Activated B cell treated with CpG ODN at 0.5 μM for 24 hours (primary cell): ENCODE measurements at places on chromosomes 2 and 18. TPM values are rescaled to one million over a fixed set of nuclear protein-coding genes. Genes with fewer than 3 reads are reported as not detected.

DNA sequence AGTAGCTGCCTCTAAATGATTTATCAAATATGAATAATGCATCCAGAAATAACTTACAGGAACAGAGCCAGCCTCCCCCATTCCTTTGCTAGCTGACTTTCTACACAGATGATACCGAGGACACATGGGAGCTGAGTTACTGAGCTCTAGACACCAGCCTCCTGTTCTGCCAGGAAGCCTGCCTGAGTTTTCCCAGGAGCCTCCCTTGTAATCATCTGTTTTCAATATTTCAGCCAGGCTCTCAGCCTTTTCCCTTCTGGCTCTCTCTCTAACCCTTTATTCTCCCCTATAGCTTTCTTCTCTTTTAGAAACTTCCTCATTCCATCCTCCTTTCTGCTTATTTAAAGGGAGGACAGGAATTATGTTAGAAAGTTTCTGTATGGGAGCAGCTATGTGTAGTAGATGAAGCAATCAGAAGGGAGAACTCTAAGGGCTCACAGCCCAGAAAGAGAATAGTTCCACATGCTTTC lies 911.6 kb downstream of the TDRD15 start:
- no peak for DNase-seq

- DNase-seq: no peak
These were observed 145.5 kb downstream of the CYP26B1 start for GRCh38 chr2:72001937-72002690.

GRCh38 chr18:23884681-23885375 lies 129.7 kb upstream of the TTC39C start:
- DNase-seq: no peak

GRCh38 chr18:9902832-9903231 lies 11.0 kb upstream of the VAPA start:
- DNase-seq: no peak

DNA sequence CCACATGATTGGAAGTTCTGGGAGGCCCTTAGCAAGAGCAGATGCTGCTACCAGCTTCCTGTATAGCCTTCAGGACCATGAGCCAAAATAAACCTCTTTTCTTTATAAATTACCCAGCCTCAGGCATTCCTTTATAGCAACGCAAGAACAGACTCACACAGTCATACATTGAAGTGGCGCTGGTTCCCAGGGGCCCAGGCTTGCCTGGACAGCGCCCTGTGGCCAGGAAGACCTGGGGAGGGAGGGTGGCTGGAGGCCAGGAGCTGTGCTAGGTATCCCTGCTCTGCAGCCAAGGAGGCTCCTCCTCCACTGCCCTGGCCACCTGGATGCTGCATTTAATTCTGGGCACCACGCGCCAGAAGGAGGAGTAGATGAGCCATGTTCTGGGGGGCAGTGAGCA lies 98.1 kb downstream of the AGAP1 start:
- DNase-seq: no peak

PPP4R1 gene
- total RNA-seq: 48.1 and 51.3 TPM in 2 replicates

GRCh38 chr18:8705238-8705960 lies at the start of gene MTCL1:
MTCL1 (plus strand) TSS chr18:8705556; CDS start chr18:8705661, 105 bp downstream.
- no peak for DNase-seq

STPG4 gene
- 0.60 and 1.0 TPM in 2 replicates for total RNA-seq

DNA sequence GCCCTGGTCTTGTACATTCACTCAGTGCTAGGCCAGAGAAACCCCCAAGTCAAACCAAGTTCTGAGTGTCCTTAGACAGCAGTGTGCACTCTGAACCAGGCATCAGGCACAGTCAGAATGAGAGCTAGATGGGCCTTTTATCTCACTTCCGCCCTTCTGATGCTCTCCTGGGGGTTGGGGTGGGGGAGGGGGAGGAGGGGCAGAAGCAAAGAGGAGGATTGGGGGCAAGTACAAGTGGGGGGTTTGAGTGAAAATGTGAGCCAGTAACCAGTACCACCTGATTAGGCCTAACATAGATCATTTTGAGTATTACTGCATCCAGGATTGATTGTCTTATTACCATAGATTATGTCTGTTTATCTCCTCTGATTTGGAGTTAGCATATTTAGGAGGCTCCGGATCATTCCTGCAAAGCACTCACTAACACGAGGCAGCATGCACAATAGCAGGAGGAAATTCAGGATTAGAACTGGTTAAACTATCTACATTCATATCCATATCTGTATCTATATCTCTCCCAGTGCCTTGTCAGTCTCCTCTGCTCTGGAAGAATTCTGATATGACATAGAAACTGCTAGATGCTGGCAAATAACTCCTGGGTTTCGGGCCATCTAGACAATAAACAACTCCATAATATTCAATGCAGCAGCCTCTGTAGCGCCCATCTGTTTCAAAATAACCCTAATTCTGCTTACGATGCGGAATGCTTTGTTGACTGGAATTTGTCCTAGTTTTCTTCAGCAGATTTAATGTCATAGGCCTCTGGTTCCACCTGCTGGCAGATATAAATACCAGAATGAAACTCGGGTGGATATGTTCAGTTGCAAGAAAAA lies 149.1 kb downstream of the RHBDD1 start:
- DNase-seq: no peak

- no peak for DNase-seq
These were observed 69.6 kb upstream of the RND3 start for GRCh38 chr2:150557020-150557600.

DNA sequence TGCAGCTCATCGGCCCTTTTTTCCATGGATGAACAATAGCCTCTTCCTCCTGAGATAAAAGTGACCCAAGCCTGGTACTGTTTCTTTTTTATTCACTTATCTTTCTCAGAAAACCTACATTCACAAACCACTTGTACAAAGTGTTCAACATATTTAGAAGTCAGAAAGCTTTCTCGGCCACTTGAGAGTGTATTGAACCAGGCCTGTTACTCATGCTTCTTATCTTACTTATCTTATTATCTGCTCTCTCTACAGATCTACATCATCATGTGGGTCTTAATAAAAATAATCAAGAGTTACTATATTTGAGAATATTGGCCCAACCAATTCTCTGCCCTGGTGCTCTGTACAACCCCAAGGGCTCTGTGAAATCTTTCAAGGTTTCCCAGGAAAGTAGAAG lies 242.1 kb downstream of the MREG start:
- DNase-seq: no peak

GRCh38 chr2:39304200-39304599 lies 60.4 kb upstream of the CDKL4 start:
- no peak for DNase-seq

DNA sequence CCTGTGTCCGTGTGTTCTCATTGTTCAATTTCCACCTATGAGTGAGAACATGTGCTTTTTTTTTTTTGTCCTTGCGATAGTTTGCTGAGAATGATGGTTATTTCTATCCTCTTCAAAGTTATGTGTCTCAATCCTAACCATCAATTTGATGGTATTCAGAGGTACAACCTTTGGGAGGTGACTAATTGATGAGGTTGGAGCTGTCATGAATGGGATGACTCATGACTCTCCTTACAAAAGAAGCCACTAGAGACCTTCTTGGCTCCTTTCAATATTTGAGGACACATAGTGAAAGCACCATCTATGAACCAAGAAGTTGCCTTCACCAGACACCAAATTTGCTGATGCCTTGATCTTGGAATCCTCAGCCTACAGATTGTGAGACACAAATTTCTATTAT lies 677.1 kb upstream of the DDX18 start:
- no peak for DNase-seq

ASB18 gene
- not detected in 2 replicates for total RNA-seq

ASB1 gene
- total RNA-seq: 44.5 and 49.8 TPM in 2 replicates

WDSUB1 gene
- total RNA-seq: 8.6 TPM in 2 replicates

GRCh38 chr2:46299365-46300263 lies 2.4 kb downstream of the EPAS1 start:
- DNase-seq: no peak

ZBTB7C gene
- not detected in 2 replicates for total RNA-seq

- DNase-seq: no peak
These were observed 297.7 kb downstream of the MTX2 start for GRCh38 chr2:176566961-176567360.

DNA sequence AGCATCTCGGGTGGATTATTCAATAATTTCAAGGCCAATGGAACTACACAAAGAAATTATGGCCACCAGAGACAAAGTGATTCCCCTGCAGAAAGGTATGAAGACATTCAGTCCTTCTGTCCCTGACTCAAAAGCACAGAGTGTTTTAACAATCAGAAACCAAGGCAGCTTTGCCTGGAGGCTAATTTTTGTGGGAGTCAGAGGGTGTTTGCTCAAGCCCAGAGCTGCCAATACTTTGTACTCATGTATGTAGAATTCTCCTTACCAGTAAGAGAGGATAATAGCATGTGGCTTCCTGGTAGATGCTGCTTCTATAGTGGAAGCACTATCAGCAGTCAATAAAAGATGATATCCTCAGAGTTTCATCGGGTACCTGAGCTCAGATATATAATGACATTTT lies 178.4 kb downstream of the KCNE4 start:
- no peak for DNase-seq

GATA6 gene
- total RNA-seq: not detected in 2 replicates

POLE4 gene
- total RNA-seq: 61.5 and 73.7 TPM in 2 replicates

DNA sequence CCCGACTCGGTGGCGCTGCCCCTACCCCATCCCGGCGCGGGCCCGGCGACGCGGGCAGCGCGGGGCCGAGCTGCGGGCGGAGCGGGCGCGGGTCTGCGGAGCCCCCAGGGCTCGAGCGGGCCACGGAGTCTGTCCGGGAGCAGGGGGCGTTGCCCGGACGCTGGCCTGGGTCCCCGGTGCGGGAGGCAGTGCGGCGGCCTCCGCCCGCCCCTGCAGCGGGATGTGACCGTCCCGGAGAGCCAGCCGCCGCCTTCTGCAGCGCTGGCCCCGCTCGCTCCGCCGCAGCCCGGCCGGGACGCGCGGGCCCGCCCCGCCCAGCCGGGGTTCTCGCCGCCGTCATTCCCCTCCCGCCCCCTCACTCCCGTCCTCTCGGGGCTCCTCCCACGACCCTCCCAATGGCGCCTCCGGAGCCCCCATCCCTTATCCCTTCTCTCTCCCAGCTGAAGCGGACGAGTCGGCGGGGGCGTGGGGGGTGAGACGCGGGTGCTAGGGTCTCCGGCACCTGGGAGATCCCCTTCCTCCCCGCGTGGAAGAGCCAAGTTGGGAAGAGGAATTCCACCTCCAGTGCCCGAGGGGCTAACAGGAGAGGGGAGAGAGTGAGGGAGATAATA lies at the start of gene FNDC4:
TSS of gene FNDC4 (minus strand) at position 257 of the 611 bp plus-strand sequence. CDS start 521 bp downstream, outside the sequence.
- peak; percentile 26 for DNase-seq

DNA sequence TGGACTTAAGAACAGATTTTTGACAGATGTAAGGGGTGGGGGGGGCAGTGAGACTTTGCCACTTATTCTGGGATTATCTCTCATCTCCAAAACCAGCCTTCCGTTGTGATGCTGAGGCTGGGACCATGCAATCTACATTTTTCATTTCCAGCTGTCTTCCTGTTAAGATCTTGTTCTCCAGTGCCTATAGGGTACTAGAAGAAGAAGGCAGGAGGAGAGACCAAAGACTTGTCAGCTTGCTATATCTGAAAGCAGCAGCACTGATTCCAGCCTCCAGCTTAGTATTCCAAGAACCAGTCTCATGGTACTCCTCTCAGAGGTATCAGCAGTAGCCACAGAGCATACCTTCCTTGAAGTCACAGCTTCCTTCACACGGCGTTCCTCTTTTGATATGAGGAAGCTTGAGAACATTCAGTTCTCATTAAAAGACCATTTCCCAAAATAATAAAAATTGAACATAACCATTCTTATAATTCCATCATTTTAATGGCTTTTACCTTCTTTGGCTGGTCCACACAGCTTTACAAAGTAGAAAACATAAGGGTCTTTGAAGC lies 49.8 kb downstream of the USP34 start:
- no peak for DNase-seq

EGR4 gene
- 0.20 TPM in 1 of 2 replicates, not detected in the other for total RNA-seq

GRCh38 chr18:42392416-42392815 lies 437.4 kb downstream of the PIK3C3 start:
- DNase-seq: no peak

SRD5A2 gene
- total RNA-seq: not detected in 2 replicates

GRCh38 chr2:10768063-10768507 lies 44.5 kb downstream of the PDIA6 start:
- no peak for DNase-seq

DNA sequence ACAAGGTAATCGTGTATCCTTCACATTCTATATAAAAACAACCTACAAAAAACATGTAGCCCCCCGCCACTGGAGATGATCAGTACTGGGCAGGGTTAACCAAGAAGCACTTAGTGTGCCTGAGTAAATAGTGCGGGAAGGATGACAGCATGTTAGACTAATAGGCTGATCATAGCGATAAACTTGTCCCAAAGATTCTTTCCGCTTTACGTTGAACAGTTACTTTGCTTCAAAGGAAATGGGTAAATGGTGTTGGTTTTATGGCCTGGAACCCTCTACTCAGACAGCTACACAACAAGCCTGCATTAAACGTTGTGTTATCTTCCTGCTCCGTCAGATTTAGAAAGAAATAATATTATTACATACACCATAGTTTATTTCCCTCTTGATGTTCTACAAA lies 67.7 kb downstream of the CTAGE1 start:
- DNase-seq: no peak

ANKRD53 gene
- total RNA-seq: 0.71 and 2.5 TPM in 2 replicates

GRCh38 chr2:151840216-151841046 lies 12.2 kb upstream of the ARL5A start:
- DNase-seq: no peak

GRCh38 chr2:127770973-127771735 lies 39.8 kb downstream of the WDR33 start:
- DNase-seq: no peak

- DNase-seq: no peak
These were observed 47.4 kb downstream of the TSPYL6 start for GRCh38 chr2:54208364-54209240.

RNF25 gene
- total RNA-seq: 29.7 and 35.1 TPM in 2 replicates

GCG gene
- total RNA-seq: not detected in 2 replicates

DNA sequence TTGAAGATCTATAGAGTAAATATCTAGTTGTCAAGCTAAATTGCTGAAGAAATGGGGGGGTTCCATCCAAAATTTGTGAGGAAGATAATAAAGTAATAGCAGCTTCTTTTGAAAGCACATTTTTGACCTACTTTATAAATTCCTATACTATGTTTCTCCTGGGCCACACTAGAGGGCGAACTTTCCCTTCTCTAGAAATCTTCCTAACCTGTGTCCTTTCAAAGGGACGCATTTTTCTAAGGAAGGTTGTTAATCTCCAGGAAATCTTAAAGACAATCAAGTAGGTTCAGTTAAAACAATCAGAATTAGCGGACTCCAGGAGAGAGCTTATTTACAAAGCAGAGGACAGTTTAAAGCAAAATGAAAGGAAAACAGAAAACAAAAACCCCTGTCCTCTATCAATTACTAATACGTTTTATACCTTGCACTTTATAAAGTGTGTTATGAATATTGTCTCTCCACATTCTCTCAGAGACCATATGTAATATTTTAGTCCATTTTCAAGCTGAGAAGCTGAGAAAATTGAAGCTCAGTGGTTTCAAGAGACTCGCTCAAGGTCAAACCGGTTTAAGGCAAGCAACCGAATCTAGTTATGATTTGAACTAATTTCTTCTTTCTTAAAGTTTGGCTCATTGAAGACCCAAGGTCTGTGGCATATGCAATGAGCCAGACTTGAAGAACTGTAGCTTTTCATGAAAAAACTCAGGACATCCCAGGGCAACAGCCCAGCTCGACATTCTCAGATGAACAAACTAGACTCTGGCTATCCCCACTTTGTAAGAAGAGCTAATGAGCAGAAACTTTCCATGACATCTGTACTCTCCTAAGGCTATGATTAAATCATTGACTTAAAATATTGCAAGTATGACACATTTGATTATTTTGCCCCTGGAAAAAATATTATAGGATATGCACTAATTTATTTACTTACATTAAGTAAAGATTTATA lies 273.6 kb downstream of the PAX3 start:
- DNase-seq: no peak

GRCh38 chr2:211329421-211329820 lies 773.0 kb downstream of the CPS1 start:
- DNase-seq: no peak
